ENCODE measurements at places on chromosomes 13 and 19.

- DNase-seq: peak; percentile 59
Measured at GRCh38 chr13:59745392-59745788, 418.3 kb downstream of the DIAPH3 start.

DNA sequence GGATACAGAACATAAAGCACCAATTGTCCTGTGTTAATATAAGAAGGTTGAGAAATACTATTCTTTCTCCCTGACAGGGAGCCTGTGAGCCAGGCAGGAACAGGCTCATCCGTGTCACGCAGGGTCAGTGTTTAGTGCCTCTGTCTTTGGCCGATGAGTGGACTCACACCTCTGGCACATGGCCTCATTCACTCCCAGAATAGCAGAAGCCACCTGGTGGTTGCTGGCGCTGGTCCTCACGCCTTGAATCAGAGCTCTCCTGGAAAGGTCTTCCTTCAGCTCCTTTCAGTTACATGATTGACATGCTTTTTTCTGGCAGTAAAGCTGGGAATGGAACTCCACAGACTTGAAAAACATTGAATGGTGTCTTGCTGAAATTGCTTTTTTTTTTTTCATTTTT lies 28.1 kb upstream of the SIAH3 start:
- DNase-seq: no peak

GRCh38 chr19:55275851-55276719 lies 3.8 kb downstream of the HSPBP1 start:
- no peak for DNase-seq

GRCh38 chr19:8261881-8262280 lies 46.3 kb downstream of the CD320 start:
- no peak for DNase-seq

GRCh38 chr19:6232601-6233055 lies 47.1 kb downstream of the MLLT1 start:
- peak; percentile 82 for DNase-seq

DNA sequence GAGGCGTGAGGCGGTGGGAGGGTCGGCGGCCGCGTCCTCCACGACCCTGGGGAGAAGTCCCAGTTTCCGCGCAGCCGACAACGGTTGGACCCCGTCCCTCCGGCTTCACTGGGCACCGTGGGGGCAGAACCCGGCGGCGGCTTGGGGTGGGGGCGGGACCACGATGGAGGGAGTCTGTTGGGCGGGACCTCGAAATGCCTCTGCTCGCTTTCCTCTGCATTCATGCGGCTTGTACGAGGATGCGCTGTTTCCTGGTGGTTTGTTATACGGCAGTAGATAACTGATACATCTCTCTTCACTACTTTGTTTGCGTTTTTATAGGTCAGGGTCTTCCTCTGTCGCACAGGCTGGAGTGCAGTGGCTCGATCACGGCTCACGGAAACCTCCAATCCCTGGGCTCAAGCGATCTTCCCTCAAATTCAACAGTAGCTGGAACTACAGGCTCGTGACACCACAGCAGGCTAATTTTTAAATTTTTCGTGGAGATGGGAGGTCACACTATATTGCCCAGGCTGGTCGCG lies 24.6 kb upstream of the ZNF846 start:
- peak; percentile 61 for DNase-seq

GRCh38 chr13:66811455-66811854 lies 418.7 kb downstream of the PCDH9 start:
- DNase-seq: no peak

GRCh38 chr19:31066385-31066784 lies 282.9 kb downstream of the TSHZ3 start:
- peak; percentile 29 for DNase-seq

DNA sequence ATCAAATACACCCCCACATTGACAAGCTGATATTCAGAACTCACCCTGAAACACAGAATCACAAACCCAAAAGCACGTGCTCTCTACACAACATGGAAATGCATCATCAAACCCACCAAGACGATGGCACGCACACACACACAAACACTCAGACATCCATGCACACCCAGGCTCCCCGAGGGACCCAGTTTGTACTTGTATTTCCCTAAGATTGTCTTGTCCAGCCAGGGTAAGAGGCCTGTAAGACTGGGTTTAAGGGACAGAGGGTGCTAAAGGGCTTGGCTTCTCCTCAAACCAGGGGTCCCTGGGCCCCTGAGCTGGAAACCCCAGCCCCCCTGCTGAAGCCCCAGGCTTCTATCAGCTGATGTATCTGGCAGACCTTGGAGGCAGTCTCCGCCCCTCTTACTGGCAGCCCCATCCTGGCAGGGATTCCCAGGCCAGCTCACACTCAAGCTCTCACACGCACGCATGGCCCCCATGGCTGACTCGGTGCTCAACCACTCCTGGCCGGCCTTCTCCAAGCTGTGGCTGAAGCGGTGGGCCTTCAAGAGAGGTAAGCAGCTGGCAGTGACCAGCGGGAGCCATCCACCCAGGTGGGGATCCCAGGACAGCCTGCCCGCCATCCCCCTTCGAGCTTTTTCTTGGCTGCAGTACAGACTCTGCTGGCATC lies 6.5 kb downstream of the ARHGEF18 start:
- peak; percentile 38 for DNase-seq

DNA sequence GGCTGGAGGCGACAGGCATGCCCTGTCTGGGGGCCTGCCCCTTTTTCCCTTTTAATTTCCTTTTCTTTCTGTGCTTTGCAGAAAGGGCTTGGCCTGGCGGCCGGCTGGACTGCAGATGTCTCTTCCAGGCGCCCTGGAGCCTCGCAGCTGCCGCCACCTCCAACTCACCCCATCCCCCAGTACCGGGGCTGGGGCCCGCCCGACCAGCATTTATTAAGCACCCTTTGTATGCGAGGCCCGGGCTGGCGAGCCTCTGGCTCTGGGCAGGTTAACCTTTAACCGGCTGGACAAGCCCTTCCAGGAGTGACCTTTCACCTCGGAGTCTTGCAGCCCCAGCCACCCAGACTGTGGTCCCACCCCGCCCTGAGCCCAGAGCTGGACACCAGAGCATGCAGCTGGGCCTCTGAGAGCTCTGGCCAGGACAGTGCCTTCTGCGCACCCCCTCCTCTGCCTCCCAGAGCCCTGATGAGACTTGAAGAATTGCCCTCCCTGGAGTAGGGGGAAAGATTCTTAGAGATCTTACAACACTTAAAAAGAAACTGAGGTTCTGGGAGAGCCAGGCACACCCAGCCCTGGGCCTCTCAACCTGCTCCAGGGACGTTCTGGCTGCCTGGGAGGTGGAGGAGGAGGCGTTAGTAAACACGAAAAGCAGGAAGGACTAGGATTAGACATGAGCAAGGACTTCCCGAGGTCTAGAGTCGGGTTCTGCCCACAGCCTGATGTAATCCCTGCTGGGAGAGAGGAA lies 1.1 kb upstream of the NR2F6 start:
- no peak for DNase-seq

- DNase-seq: no peak
Measured at GRCh38 chr13:113905018-113905417, 41.1 kb upstream of the GAS6 start.

GRCh38 chr19:367963-368629 lies 23.5 kb upstream of the MIER2 start:
- no peak for DNase-seq

- DNase-seq: no peak
Measured at GRCh38 chr19:42208612-42209011, 8.9 kb downstream of the DEDD2 start.

DNA sequence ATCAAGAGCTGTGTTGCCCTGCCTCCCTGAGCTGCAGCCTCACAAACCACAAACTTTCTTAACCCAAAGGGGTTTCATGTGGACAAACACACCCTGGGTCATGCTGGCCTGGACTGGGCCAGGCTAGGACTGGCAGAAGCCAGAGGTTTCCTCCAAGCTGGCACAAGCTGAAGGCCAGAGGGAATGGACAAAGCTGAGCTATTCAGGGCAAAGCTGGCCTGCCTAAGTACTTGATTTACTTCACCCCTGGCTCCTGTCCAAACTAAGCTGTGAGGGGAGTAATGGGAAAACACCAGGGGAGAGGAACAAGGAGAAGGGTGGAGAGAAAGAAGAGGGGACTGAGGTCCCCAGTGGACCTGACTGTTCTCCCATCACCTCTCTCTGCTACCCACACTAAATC lies 6.2 kb downstream of the CPAMD8 start:
- peak; percentile 14 for DNase-seq

DNA sequence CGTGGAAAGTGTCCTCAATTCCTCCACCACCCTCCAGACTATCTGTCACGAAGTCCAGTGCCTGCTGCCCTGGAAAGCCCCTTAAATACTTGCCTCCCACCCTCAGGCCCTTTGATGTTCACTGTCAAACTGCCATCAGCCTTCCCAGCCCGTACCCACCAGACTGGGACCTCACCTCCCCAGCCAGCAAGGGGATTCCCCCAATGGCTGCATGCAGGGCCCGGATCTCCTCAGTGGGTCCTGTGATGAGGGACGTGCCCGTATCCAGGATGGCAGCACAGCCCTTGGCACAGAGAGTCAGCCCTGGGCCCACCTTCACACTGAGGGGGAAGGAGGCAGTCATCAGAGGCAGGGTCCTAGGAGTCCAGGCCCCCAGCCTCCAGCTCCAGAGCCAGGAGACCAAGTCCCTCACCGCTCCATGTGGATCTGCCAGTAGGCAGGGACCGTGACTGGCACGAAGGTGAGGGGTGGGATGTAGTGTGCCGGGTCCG lies 6.1 kb downstream of the NAPSA start:
- DNase-seq: no peak

DNA sequence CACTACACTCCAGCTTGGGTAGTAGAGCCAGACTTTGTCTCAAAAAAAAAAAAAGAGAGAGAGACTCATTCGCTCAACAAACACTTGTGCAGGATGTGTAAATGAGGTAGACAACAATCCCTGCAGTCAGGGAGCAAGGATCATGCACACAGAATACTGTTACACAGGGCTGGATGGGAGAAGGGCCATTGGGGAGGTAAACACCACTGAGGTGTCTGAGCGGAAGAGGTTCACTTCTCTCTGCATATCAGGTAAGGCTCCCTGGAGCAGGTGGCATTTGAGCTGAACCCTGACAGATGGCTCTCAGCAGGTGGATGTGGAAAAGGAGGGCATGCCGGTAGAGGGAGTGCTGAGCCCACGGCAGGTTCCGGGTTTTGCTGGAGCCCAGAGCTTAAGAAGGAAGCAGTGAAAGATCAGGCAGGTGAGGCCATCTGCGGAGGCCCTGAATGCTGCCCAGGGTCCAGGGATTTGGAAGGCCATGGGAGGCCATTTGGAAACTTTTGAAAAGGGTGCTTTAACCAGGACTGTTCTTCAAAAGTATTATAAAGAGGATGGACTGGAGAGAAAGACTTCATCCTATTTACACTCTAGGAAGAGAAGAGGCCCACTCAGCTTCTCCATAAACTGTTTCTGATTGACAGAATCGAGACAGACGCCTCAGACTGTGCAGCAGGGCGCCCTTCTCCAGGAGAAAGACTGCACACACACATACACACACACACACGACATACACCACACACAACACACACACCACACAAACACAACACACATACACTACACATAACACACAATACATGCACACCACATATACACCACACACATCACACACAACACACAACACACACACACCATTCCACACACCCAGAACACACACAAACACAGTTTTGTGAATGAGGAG lies 199.4 kb downstream of the USP12 start:
- peak; percentile 25 for DNase-seq

- no peak for DNase-seq
Measured at GRCh38 chr13:22077764-22078163, 406.9 kb downstream of the FGF9 start.

DNA sequence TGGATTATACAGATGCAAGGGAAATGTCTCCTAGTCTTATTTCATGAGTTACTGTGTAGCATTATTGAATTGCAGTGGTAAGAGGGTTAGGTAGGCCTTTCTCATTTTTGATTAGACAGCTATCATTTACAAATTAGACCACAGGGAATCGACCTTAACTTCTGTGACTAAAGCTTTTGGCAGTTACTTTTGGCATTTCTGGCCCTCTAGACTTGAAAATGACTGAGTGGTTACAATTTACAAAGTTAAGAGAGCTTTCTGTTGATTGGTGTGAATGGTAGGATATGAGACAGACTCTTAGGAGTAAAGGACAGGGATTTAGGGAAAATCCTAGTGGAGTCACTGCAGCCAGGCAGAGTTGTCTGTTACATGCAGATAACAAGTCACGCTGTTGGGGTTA lies 86.1 kb downstream of the GGACT start:
- DNase-seq: no peak

GRCh38 chr13:98751367-98751782 lies 1.1 kb downstream of the SLC15A1 start:
- DNase-seq: no peak

DNA sequence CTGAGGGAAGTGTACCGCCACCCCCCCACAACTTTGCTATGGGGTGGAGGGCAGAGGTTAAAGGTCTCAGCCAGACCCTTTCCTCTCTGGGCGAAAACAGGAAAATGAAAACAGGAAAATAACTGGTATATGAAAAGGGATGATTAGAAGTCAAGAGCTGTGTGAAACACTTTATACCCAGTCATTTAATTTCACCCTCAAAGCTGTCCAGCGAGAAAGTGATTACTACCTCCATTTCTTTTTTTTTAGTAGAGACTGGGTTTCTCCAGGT lies 575 bp upstream of the PHLDB3 start:
- DNase-seq: no peak

DNA sequence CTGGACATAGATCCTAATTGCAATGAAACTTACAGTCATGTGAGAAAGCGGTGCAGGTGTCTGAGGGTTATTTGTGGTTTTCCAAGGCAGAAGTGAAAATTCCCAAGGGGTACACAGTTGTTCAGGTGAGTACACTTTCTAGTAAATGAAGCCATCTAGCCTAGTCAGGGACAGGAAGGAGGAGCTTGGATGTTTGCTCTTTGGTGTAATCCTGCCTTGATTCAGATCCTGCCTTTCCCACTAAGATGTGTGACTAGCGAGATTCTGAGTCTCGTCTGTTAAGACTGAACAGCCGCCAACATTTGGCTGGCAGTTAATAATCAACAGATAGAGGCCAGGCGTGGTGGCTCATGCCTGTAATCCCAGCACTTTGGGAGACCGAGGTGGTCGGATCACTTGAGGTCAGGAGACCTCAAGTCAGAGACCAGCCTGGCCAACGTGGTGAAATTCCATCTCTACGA lies 2.5 kb downstream of the RPS9 start:
- DNase-seq: no peak

DNA sequence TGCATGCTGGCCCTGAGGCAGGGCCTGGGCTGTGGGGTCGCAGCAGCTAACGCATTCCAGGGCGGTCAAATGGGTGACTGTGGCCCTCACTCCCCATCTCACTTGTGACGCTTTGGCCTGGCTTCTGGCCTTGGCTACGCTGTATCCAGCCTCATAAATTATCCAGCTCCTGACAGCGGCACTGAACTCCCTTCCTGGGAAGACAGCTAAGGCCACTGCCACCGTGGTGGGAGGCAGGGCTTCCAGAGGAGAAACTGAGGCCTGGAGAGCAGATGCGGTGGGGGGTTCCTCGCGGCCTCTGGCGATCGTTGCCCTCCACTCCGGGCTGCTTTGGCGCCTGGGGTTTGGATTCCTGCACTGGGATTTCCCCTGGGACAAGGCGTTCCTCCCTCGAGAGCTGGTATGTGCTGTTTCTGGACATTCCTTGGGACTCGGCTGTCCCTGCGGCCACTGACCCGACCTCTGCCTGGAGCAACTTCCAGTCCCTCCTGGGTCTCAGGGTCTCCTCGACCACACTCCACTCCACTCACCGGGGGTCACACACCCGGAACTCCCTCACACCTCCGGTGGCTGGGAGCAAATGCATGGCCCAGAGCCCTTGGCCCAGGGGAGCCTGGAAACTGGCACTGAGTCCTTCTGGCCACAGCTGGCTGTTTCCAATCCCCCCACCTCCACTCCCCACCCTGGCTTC lies 3.4 kb downstream of the TBXA2R start:
- DNase-seq: no peak

GRCh38 chr13:48862572-48862971 lies 113.1 kb upstream of the FNDC3A start:
- DNase-seq: peak; percentile 15

- DNase-seq: no peak
Measured at GRCh38 chr13:43669101-43669500, 117.7 kb downstream of the ENOX1 start.

All from fibroblast of pulmonary artery (primary cell).